A549 treated with Hydrocortisone at 1 μM for 4 hours (cell line): ENCODE measurements at places on chromosomes 6 and 20. TPM values are rescaled to one million over a fixed set of nuclear protein-coding genes. Genes with fewer than 3 reads are reported as not detected.

Gene BAG2
- total RNA-seq: 6.3 to 7.6 TPM (median 7.0 TPM) in 5 replicates

Gene PARD6B
- total RNA-seq: 2.7 to 3.9 TPM (median 3.4 TPM) in 5 replicates

Gene ZNF292
- total RNA-seq: 1.9 to 4.7 TPM (median 2.8 TPM) in 5 replicates

Gene TPBG
- 32.4 to 36.0 TPM (median 35.5 TPM) in 5 replicates for total RNA-seq

Gene TMEM151B
- total RNA-seq: 0.03 to 0.15 TPM (median 0.07 TPM) in 5 replicates

Gene C2
- 0.17 to 0.46 TPM (median 0.38 TPM) in 5 replicates for total RNA-seq

Gene MUC22
- 0.01 to 0.03 TPM (median 0.02 TPM) in 4 of 5 replicates, not detected in the other for total RNA-seq

Gene DYNLT2
- total RNA-seq: 0.46 to 0.69 TPM (median 0.61 TPM) in 5 replicates

Gene RIPOR2
- 0.37 to 0.73 TPM (median 0.43 TPM) in 5 replicates for total RNA-seq

Gene VSX1
- 0.68 to 1.0 TPM (median 0.99 TPM) in 5 replicates for total RNA-seq

Gene ALDH5A1
- total RNA-seq: 6.4 to 8.4 TPM (median 7.6 TPM) in 5 replicates

Gene EDN1
- total RNA-seq: 36.3 to 45.1 TPM (median 38.8 TPM) in 5 replicates

Gene PBOV1
- total RNA-seq: not detected in 5 replicates

Gene TPD52L1
- total RNA-seq: 42.3 to 54.2 TPM (median 47.8 TPM) in 5 replicates

Gene SAMD10
- total RNA-seq: not detected in 5 replicates

Gene SLC26A8
- total RNA-seq: 0.10 TPM in 1 of 5 replicates, not detected in the others

Gene CFB
- 1.7 to 2.3 TPM (median 1.9 TPM) in 5 replicates for total RNA-seq

Gene C20orf141
- total RNA-seq: 0.28 to 0.69 TPM (median 0.53 TPM) in 5 replicates

Gene HMGCLL1
- 0.08 to 0.24 TPM (median 0.20 TPM) in 5 replicates for total RNA-seq

Gene BMP5
- not detected in 5 replicates for total RNA-seq

Gene GPX5
- total RNA-seq: not detected in 5 replicates

Gene SCRT2
- total RNA-seq: 0.02 TPM in 1 of 5 replicates, not detected in the others

Gene FOXF2
- total RNA-seq: 14.4 to 20.7 TPM (median 19.4 TPM) in 5 replicates

Gene SLC22A16
- total RNA-seq: not detected in 5 replicates

Gene CST11
- not detected in 5 replicates for total RNA-seq

Gene SOBP
- 0.68 to 1.2 TPM (median 0.85 TPM) in 5 replicates for total RNA-seq

Gene ENPP4
- total RNA-seq: 0.20 to 0.38 TPM (median 0.27 TPM) in 5 replicates

Gene DEFB116
- total RNA-seq: not detected in 5 replicates

Gene SLCO4A1
- 11.4 to 13.4 TPM (median 12.6 TPM) in 5 replicates for total RNA-seq
